AG08395 (cell line): ENCODE measurements at places on chromosomes 5 and 9.
A peak's percentile ranks its signal among the peaks of the same experiment; 100 is the strongest.

DNA sequence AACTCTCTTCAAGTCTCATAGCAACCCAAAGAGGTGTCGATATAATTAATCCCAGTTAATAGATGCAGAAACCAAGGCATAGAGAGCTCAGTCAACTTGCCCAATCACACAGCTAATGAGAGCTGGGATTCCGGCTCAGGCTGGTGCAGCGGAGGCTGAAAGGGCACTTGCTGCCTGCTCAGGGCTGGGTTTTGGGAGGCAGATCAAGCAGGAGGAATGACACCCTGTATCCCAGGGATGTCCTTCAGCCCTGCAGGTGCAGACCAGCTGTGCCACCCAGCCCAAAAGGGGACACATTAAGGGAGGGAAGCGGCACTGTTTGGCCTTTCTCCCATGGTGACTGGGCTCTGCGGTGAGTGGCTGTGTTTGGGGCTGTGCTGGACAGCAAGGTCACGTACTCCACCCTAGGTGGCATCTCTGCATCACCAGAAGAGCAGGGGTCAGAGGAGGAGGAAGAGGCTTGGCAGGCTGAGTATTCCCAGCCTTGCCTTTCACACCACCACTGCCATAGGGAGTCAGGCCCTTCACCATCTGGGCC, 124.1 kb downstream of the MVB12B start:
- DNase-seq, result no peak

DNA sequence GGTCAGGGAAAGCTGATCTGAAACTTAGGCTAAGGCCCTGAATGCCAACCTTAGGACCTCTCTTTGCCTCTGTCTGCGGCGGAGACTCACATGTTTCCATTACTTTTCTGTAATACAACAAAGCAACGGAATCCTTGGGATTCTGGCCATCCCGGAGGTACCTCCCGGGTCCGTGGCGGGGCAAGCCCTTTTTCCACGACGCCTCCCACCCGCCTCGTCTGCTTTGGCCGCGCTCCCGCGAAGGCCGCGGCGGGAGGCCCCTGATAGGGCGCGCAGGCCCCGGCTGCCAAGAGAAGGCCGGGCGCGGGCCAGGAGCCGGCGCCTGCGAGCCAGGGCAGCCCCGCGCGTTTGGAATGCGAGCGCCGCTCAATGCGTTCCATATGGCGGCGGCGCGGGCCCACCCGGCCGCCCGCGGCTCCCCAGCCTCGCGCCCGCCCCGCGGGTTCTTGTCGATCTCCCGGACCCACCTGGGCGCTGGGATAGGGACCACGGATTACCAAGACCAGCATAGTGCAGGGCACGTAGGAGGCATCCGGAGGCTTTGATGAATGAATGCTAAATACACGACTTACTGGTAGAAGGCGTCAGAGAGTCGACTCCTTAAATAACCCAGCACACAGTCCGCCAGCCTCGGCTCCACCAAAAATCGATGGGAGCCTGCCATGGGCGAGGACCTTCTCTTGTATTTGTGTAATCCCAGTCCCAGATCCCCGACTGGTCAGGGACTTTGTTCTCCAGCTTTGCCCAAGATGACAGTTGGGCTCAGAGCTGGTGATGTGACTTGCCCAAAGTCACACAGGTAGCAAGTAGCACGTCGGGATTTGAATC, 17.5 kb upstream of the PHF19 start:
- DNase-seq, result peak; percentile 58

GRCh38 chr9:129022037-129022436, 6.1 kb downstream of the SH3GLB2 start:
- DNase-seq, result no peak

DNA sequence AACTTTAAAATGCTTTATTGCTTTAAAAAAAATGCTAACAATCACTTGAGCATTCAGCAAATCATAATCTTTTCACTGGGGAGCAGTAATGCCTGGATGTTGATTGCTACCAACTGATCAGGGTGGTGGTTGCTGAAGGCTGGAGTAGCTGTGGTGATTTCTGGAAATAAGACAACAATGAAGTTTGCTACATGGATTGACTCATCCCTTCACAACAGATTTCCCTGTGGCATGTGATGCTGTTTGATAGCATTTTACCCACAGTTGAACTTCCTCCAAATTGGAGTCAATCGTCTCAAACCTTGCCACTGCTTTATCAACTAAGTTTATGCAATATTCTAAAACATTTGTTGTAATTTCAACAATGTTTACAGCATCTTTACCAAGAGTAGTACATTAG, 83.3 kb downstream of the MLLT3 start:
- DNase-seq, result peak; percentile 46

DNA sequence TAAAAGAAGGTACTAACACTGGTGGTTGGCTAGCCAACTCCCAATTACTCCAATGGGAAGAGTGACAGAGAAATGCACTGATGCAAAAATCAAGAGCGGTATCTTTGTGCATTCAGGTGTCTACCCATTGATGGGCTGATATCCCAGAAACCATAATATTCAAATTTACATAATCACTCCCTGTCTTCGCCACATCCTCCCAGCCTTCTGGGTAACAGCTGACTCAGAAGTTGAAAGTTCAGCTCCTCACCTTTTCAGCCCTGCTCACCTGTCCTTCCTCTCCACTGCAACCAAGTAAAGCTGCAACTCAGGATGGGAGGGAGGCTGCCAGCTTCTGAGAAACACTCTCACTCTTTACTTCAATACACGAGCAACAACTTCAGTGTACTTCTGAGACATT, 6.9 kb downstream of the SUSD1 start:
- DNase-seq, result no peak

- DNase-seq, result no peak
Observed at GRCh38 chr5:43038496-43038989, 1.6 kb downstream of the ANXA2R start.

DNA sequence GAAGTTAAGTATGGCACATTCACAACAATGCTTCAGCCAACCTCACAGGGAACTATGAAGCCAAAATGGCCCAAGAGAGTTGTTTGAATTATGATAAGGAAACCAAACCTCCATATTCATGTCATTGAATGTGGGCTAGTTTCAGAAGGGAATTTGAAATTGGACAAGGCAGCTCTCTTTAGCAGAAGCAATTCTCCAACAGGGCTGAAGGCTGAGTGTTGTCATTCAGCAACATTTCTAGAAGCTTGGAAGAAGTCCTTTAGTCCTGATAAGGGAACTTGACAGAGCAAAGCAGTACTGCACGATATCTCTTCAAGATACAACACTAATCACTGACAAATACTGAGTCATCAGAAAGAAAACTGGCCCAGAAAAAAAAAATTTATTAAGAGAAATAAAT, 115.4 kb downstream of the SLC25A46 start:
- no peak for DNase-seq

DNA sequence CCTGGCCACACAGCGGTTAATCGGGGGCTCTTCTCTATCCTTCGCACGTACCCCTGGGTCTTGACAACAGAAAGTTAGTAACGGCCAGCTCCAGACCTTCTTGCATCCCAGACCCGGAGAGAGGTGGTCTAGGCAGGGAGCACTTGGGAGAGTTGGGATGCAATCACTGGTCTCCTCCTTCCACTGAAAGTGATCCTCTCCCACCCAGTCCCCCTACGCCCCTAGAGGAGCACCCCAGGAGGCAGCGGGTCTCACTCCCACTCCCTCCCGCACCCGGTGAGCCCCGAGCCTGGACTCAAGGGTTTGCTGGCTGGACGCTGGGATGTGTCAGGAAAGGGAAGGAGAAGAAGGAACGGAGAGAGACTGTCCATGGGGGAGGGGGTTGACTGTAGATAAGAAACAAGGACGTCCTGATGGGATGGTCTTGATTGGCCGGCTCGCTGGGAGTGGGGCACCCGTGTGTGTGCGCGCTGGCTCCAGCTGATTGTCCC, 2.0 kb downstream of the RORB start:
- DNase-seq, result no peak

- no peak for DNase-seq
Observed at GRCh38 chr9:135212961-135213360, 125.5 kb downstream of the OLFM1 start.

DNA sequence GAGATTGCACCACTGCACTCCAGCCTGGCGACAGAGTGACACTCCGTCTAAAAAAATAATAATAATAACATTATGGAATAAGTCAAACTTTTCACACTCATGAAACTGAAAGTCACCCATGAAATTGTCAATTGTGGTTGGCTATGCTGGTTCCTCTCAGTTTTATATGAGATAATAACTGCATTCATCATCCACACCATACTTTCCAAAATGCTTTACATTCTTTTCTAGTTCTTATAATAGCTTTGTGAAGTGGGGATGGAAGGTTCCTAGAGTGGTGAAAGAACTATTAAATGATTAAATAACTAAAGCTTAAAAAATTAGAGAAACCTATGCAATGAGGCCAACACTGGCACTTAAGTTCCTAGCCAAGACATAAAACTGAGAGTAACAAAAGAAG, 12.6 kb upstream of the ASPN start:
- no peak for DNase-seq

DNA sequence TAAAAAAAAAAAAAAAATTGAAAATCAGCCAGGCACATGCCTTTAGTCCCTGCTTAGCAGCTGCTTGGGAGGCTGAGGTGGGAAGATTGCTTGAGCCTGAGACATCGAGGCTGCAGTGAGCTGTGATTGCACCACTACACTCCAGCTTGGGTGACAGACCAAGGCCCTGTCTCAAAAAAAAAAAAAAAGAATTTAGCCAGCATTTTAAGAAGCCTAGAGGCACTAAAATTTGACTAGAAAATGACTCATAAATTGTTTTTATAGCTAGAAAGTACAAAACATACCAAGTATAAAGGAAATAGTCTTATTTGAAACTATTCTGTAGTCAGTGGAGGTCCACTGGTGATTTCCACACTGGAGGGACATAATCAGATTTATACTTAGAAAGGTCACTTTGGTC, 17.5 kb downstream of the LRRC70 start:
- peak; percentile 6 for DNase-seq

- DNase-seq, result no peak
Observed at GRCh38 chr9:4563105-4563504, 72.8 kb downstream of the SLC1A1 start.

GRCh38 chr5:56705217-56705616, 110.1 kb upstream of the MAP3K1 start:
- DNase-seq, result no peak

GRCh38 chr5:60504342-60504741, 195.6 kb downstream of the DEPDC1B start:
- DNase-seq, result no peak

DNA sequence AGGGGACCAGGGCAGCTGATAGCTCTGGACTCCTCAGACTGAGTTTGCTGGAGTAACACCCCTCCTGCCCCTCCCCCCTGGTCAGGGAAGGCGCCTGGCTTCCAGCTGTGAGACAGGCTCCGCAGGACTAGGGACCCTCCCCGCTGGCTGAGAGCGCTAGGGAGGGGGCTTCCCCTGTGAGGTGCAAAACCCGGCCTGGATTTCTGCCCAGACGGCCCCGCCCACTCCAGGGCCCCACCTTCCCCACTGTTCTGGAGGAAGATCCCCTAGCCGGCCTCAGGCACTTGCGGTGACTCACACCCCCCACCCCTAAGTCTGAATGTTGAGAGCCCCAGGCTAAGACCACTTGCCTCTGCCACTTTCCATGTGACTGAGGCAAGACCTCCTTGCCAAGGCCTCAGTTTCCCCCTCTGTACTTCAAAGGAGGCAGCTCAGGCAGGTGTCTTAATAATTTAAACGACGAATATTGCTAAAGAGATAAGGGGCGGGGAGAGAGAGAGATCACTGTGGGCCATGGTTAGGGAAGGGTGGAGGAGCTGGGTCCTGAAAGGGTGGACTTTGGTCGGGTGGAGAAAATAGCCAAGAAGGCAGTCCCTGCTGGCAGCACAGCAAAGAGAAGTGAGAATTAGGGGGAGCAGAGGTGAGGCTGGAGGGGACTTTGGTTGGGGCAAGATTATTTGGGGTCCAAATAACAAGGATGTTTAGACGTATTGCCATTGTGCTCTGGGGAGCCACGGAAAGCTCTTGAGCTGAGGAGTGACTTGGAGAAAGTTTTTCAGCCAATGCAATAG, 1.0 kb upstream of the DAB2IP start:
- no peak for DNase-seq

- no peak for DNase-seq
Observed at GRCh38 chr5:147464211-147464610, 45.7 kb downstream of the DPYSL3 start.

GRCh38 chr9:33133186-33133585, 34.0 kb downstream of the B4GALT1 start:
- DNase-seq, result no peak

GRCh38 chr5:89827359-89827758, 582.2 kb downstream of the CETN3 start:
- DNase-seq, result no peak

GRCh38 chr5:154648229-154648628, 106.9 kb upstream of the LARP1 start:
- no peak for DNase-seq

DNA sequence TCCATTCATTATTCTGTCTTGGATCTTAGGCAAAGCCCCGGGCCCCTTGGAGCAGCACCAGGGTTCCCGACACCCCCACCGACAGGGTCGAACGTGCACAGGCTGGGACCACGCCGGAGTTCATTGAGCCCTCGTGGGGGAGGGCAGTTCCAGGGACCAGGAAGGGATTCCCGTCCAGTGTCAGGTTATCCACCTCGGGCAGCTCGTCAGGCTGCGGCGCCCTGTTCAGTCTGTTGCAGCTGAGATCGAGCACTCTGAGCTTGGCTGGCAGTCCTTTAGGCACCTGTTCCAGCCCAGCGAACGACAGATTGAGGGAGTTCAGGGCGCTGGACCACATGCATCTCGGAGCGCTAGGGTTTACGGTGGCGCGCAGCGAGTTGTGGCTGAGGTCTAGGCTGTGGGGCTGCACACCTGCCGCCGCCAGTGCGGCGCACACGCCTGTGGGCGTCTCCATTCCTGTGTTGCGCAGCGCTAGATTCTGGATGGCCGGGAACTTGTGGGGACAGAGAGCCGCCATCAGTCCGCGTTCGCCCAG, 1.1 kb downstream of the CD14 start:
- DNase-seq, result no peak

- no peak for DNase-seq
Observed at GRCh38 chr5:131541762-131542161, 93.3 kb downstream of the RAPGEF6 start.

DNA sequence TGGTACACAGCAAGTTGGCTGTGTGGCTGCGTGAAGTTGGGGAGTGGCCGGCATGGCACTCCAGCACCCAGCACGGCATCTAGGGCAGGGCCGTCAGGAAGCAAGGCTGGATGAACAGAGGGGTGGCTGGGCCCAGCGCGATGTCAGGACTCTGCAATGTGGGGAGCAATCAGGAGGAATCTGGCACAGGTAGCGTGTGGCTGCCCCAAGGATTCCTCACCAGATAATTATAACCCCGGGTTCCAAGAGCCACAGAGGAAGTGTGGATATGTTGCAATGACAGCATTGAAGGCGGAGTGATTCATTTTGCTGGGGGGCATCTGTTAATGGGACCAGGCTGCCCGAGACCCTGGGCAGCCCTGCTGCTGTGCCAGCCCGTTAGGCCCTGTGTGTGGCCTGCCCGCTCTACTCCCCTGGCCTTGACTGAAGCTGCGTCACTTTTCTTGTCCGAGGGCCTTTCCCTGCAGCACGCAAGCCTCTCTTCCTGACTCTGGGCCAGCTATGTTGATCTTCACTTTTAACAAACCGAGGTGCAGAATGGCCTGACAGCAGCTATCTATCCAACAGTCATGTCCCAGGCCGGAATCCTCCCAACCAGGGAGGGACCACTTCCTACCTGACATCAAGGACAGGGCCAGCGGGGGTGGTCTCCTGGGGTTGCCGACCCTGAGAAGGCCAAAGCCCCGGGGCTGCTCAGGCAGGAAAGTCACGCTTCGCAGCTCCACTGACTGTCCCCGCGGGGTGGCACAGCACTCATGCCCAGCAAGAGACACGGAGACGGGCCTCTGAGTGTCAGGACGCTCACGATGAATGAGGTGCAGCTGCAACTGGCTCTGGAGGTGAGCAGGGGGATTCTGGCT, 118.0 kb upstream of the PHYKPL start:
- DNase-seq, result peak; percentile 69
